ENCODE measurements at places on chromosomes 1 and 21.

GRCh38 chr1:119766374-119766794 is 2.3 kb downstream of the HMGCS2 start:
- no peak for DNase-seq

- no peak for DNase-seq
Measured at GRCh38 chr1:151968058-151968457, 25.6 kb downstream of the S100A10 start.

DNA sequence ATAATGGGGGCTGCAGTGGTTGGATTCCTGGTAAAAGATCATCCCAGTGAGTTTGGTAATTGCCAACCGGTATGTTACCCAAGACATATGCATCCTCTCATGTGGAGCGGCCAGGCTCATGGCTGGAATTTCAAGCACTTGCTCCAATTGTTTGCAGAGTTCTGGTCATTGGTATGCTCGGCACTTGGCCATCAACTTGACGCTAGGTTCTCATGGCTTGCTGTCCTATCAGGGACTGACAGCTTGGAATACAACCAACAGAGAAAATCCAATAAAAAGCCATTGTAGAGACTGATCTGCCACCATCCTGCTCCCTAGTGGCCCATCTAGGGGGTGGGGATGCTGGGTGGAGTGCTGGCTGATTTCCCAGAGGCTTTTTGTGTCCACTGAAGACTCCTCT is 120.9 kb downstream of the EDEM3 start:
- no peak for DNase-seq

- DNase-seq: no peak
Measured at GRCh38 chr1:218401441-218401997, 56.4 kb downstream of the TGFB2 start.

DNA sequence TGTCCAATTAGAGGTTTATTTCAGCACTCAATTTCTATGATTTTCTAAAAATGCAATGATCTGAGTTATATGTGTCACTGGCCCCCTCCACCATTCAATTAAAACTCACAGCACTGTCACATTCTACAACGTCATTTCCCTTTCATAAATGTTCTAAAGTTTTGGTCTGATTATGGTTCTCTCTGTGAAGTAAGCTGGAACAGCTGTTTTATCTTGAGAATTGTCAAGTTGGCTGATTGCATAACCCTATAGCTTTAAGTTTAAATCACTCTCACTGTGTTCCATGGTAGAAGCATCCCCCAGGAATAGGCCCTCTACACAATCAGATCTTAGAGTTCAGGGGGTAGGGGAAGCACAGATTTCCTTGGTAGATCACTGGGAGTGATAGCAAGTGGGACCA is 41.4 kb upstream of the DNASE2B start:
- no peak for DNase-seq

GRCh38 chr1:195733408-195733807 is 874.8 kb downstream of the KCNT2 start:
- DNase-seq: no peak

GRCh38 chr1:187033693-187034390 is 205.1 kb downstream of the PLA2G4A start:
- DNase-seq: no peak

DNA sequence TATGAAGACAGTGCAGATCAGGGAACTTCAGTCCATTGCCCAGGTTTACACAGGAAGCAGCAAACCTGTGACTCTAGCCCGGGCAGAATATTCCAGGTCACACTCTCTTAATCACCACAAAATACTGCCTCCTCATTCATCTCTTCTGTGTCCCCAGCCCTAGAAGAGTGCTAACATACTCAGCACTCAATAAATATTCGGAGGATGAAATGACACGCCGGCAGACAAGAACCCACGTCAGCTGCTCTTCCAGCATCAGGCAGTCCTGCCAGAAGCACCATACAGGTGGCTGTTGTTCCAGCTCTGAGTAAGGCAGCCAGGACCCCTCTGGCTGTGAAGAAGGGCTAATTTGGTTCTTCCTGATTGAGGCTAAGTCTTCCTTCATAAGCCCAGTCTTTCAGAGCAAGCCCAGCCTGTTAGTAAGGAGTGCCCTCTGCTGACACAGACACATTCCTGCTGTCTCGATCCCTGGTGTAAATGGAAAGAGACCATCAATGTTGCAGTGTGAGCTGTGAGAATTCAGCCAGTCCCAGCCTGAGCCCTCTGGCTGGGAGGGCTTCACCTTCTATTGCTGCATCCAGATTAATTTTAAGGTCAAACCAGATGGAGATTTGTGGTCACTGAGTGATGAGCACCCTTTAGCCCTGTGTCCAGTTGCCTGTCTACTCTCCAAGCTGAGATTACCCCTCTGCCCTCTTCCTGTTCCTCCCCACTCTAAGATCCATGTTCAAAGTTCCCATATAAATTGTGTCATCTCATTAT is 45.0 kb upstream of the KIRREL1 start:
- DNase-seq: no peak

DNA sequence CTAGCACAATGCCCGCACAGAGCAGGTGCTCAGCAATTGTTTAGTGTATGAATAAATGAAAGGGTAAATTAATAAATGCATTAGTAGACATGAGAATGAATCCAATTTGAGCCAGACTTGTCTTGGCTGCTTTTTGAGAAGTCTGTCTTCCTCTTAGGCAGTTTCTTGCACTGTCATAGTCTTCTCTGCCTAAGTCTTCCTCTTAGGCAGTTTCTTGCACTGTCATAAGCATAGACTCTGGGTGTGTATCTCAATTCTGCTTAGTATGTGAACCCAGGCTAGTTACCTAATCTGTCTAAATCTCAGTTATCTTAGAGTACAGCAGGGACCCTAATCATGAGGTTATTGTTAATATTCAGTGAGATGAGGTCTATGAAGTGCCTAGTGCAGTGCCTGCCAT is 27.2 kb downstream of the NHLH2 start:
- no peak for DNase-seq

- no peak for DNase-seq
Measured at GRCh38 chr21:35252831-35253230, 203.7 kb upstream of the RUNX1 start.

DNA sequence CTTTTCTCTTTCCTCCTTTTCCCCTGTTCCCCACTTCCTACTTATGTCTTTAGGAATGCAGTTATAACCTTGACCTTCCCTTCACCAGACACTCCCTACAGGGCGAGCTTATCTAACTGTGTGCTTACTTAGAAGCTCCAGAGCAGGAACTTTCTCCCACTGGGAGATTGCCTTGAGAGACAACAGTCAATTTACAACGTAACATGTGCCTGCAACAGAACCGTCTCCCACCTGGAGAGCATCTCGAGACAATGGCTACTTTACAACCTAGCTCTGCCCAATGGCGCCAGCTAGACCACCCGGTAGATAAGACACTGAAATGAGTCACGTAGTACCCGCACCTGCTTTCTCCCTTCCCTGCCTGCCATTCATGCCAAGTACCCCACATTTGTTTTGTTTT is 16.7 kb downstream of the HMGN1 start:
- no peak for DNase-seq

- DNase-seq: no peak
Measured at GRCh38 chr1:200194477-200194876, 167.0 kb downstream of the NR5A2 start.

All from AG09319 (cell line).